ENCODE measurements at places on chromosomes 3 and 15.

DNA sequence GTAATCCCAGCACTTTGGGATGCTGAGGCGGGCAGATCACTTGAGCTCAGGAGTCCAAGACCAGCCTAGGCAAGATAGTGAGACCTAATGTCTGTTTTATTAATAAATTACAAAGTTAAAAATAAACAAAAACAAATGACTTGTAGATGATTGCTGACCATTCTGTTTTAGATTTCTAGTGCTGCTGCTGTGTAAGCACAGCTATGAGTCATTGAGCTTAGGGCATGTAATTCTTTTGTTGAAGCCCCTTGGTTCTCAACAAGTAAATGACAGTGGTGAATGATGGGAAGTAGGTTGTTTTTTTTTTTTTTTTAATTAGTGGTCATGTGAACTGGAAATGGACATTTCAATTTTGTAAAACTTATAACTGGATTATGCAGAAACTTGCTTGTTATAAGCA lies 63.3 kb downstream of the LEO1 start:
- no peak for DNase-seq

DNA sequence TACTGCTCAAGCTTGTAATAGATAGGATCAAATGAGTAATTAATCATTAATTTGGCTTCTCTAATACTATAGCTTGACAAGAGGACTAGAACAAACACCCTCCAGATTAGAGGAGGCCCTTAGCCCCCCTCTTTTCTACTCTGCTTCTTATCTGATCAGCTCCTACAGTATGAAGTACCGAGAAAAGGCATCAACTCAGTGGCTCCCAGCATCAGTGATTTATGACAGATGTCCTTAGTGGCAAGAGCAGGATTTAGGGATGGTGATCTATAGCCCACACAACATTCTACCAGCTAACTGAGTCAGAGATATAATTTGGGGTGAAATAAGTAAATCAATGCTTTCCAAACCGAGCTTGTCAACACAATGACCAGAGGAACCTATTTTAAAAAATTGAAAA lies 541.1 kb downstream of the NLGN1 start:
- DNase-seq: no peak

DNA sequence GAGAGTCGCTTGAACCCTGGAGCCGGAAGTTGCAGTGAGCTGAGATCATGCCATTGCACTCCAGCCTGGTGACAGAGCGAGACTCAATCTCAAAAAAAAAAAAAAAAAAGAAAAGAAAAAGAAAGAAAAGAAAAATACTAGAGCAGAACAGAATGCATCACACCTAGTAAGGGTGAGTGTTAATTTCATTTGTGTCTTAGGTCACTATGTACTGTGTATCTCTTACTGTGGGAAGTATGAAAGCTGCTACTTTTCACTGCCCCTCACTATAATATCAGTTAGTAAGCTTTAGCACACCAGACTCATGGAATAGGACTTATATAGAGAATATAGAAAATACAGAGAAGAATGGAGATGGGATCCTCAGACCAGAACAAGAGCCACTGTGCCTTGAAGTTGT lies 45.9 kb upstream of the RASA2 start:
- DNase-seq: no peak

GRCh38 chr15:46270481-46271147 lies 635.8 kb downstream of the SQOR start:
- DNase-seq: no peak

DNA sequence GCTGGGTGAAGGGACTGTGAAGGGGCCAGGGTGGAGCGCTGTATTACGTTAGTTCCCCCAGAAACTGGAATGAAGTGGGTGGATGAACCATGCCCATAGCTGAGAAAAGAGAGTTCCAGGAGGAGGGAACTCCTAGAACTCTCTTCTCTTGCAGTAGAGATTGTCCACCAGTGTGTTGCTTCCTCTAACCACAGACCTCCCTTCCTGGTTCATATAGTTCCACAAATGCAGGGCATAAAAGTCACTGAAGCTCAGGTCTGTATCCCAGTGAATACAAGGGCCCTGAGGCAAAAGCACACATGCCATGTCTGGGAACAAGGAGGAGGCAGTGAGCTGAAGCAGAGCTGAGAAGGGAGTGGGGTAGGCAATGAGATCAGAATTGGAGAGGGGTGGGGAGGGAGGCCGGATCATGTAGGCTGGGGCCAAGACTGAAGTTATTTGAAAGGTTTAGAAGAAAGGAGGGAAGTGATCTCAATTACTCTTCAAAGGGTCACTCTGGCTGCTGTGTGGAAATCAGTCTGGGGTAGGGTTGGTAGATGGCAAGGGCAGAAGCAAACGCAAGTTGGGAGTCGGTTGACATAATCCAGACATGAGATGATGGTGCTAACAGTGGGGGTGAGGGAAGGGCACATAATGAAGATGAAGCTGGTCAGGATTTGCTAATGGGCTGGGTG lies 6.5 kb downstream of the A4GNT start:
- no peak for DNase-seq

DNA sequence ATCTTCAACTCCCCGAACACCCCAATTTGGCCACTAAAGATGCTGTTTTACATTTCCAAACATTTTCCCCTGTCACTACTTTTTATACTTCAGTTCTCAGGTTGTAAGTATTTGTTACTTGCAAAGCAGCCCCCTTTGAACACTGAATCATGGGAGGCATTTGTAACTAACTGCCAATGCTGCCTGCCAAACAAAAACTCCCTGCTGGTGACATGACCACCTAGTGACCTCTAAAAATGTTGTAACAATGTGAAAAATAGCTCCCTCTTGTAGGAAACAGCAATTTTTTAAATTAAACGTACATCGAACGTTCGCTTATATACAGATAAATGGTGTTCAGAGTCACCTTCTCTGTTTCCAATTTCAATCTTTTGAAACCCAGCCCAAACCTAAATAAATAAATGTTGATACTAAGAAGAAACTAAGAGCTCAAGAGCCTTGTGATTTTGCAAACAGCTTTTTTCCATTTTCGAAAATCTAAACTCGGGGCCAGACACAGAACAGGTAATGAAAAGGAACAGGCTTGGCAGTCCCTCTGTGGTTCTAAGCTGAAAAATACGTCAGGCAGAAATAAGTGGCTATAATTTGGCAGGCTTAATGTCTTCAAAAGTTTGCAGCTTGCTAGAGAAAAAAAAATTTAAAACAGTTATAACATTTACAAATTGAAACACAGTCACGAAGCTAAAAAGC lies 268.6 kb upstream of the WNT5A start:
- no peak for DNase-seq

DNA sequence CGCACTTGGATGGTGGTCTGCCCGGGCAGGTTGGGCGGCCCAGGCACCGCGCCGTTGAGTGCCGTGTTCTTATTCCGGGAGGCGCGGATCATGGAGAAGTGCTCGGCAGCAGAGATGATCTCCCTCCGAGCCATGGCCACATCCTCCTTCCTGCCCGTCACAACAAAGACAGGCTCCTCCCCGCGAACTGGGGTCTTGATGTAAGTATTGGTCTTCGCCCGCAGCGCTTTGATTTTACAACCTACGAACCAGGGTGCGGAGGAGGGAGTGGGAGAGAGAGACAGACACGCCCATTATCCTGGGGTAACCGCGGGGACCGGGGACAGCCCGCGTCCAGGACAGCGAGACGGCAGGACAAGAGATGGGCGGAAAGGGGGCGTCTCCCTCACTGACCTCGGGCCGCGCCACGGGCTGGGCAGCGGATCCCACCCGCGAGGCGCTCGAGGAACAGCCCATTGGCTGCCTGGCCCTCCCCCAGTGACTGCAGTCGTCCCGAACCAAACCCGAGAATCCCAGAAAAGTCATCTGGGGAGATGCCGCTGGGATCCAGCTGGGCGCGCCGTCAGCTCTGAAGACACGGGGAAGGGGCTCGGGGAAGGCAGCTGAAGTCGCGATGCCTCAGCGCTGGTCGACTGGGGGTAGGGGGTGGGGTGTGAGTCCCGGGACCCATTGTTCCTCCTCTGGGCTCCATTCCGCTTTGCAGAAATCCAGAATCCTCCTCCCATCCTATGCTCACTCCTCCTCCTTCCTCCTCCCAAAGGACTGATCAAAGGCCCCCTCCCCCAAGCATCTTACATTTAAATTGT lies 1.2 kb downstream of the MEX3B start:
- peak; percentile 28 for DNase-seq

DNA sequence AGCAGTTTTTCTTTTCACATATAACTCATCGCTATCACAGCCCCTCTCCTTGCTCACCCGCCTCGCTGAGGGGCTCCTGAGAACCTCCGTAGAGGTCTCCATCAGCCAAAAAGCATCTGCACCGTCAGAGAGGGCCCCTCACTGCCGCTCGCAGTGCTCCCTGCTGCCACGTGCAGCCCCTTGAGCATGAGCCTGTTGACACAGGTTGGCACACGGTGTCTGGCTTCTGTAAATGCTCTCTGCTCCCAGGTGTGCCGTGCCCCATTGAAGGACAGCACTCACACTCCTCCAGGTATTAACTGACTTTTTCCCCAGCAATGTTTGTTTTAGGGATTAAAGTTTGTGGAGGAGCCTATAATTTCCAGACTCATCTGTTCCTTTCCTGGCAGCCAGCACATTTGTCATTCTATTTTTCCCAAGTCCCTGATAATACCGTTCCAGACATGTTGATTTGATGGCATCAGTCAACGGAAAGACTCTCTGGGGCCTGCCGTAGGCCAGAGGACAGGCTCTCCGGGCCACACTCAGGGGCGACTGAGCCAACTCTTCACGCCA lies 2.1 kb upstream of the FURIN start:
- DNase-seq: no peak

DNA sequence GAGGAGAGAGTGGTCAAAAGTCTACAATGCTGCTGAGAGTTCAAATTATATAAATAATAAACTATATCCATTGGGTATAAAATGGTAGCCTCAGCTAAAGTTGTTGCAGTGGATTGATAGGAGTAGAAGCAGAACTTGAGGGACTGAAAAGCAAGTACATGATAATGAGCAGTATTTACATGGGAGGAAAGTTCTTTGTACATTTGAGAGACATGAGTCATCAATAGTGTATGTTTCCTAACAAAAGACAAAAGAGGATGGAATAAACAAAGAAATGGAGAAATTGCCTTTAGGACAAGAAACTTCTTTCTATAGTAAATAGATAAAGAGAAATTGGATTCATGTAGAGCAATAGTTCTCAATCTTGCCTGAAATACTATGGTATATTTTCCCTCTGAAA lies 110.0 kb upstream of the PLSCR5 start:
- no peak for DNase-seq

DNA sequence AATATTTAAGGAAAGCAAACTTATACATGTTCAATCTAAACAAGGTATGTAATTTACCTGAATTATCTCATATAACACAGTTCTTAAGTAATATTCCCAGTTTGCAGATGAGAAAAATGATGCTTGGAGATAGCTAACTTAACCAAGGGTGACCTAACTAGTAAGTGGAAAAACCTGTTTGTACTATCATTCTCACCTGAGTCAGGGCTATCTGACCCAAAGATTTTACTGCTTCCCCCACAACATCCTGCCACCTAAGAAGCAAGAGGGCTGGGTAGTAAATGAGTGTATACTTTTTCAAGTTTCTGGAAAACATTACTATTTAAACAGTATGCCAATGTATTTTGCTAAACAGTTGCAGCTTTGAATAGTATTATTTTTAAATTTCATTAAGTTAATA lies 10.6 kb downstream of the TP63 start:
- no peak for DNase-seq

Measured in HEK293T (cell line).